Activated CD4-positive, alpha-beta T cell treated with anti-CD3 and anti-CD28 coated beads, Interleukin-2, Interleukin-4, amounts not matched to agents 100 ng/mL and 50 ng/mL, durations not matched to agents 16 hours and 8 hours (primary cell): ENCODE measurements at places on chromosomes 1 and 21.
A peak's percentile ranks its signal among the peaks of the same experiment; 100 is the strongest.

GRCh38 chr1:33188572-33189275 is 6.9 kb upstream of the TRIM62 start:
- DNase-seq, result no peak

DNA sequence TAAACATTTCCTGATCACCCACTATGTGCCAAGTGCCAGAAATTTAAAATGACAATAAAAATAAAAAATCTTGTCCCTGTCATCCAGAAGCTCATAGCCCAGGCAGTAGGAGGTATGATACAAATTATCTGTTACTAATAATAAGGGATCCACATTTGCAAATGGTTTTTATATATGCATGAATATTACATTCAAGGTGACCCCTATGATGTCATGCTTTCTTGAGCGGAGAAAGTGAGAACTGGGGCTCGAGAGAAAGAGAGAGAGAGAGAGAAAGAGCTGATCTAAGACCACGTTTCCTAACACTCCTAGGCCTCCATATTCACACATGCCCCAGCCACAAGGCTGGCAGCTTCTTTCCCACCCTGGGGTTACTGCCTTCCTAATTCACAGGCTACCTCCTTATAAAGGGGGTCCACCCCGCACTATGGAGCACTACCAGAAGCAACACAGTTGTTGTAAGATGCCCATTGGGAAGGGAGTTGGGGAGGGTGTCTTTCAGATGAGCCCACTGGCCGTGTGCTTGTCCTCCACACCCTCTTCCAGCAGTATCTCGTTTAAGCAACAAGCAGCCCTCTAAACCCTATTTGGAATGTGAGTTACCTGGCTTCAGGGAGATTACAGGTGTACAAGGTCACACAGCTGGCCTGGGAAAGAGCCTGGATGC is 28.8 kb upstream of the LRRN2 start:
- DNase-seq, result no peak

- DNase-seq, result no peak
Observed at GRCh38 chr1:21077085-21077484, 99.6 kb downstream of the EIF4G3 start.

DNA sequence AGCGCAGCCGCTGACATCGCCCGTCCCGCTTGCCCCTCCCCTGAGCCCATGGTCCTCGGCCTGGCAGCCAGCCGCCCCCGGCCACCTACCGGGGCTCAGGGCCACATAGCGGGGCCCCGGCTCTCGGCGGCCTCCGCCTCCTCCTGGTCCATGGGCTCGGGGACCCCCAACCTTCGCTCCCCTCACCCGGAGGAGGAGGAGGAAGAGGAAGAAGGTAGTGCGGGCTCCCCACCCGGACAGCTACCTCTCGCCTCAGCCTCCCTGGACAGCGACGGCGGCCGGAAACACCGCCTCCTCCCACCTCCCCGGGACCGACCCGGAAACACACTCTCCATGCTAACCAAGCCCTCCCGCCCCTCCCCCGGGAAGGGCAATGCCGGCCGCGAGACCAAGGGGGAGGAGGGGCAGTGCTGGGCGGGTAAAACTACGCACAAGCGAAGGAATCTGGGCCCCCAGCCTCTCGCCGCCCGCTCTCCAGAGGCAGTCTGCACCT is at the start of gene KIAA0319L:
Gene KIAA0319L, minus strand, starts transcription at position 286 of the 493 bp plus-strand sequence. CDS start 2,912 bp downstream, outside the sequence.
- peak; percentile 81 for DNase-seq

DNA sequence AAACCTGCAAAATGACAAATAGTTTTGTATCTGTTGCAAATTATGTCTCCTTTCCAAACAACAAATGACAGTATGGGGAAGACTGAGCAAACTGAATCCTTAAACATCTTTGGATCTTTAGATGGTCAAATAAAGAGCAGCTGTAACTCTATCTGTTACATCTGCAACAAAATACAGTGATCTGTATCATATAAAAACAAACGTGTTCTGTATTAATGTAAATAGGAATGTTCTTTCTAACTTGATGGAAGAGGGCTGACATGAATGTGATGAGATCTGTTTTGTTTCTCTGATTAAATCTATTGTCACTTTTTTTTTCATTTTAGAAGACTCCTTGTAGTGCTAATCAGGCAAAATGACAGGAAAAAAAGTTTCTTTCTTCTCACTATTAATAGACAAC is 159.5 kb downstream of the GPATCH2 start:
- no peak for DNase-seq

DNA sequence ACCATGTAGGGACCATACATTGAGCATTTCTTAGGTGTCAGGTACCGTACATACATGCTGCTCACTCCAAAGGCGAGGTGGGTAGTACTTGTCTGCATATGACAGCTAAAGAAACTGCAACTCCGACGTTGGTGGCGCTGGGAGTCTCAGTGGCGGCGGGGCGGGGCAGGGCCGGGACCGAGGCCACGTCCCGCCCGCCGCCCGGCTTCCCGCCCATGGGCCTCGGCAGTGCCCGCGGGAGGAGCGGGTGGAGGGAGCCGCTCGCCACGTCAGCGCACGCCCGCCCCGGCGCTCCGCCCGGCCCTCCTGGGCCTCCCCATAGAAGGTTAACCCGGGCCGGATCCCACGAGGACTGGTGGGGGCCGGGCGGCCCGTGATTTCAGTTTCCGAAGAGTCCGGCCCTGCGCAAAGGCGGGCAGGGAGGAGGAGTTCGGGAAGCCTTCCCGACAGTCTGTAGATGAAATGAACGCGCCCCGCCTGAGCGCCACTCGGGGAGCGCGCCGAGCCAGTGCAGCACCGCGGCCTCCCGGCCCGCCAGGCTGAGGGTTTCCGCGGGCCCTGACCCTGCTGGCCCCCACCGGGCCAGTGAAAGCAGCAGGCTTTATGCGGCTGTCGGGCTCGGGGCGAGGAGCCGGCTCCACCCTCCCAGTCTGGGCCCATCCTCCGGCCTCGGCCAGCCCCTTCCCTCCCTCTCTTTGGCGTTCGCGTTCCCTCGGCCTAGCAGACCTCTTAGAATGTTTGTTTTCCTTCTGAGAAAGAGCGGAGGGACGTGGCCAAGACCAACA is 119.9 kb upstream of the JUN start:
- peak; percentile 79 for DNase-seq

GRCh38 chr1:76668046-76668445 is 199.2 kb upstream of the ST6GALNAC5 start:
- DNase-seq, result no peak

DNA sequence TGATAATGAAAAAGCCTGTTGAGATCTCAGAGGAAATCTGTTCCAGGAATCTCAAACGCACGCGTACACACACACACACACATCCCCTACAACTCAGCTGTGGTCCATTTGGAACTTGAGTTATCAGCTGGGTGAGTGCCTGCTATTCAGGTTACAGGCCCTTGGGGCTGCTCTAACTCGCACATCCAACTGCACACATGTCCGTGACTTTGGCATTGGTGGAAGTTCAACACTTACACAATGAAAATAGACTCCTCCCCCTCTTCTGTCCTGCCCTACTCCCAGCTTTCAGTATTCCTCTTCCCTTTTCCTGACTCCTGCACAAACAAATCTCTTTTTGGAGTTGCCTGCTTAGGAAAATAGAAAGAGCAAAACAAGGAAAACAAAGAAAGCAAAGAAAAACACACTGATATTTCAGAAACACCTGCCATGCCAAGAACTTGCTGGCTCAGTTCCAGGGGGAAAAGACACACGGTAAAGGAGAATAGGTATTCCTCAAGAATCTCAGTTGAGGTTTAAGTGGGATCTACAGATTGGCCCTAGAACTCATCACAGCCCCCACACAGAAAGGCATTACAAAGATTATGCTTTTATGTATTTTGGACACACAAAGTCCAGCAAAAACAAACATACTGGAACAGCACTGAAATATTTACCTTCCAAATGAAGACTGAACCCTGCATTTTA is 140.9 kb downstream of the TGFBR3 start:
- DNase-seq, result no peak

GRCh38 chr21:35451276-35451675 is 402.2 kb upstream of the RUNX1 start:
- no peak for DNase-seq

DNA sequence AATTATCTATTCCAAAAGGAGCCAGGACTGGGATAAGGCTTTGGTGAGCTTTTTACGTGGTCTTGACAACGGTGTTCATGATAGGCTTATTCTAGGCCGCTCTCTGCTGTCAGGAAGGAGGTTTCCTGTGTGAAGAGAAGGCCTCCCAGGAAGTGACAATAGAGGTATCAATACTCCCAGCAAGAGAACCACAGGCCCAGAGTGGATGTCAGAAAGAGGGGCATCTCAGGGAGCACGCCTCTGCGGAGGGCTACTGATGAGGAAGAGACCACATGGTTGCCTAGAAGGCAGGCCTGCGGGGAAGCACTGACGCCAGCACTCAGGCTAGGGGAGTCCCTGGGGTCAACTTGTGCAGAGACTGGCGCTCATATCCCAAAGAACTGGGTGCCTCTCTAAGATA is 60.4 kb downstream of the ITPKB start:
- no peak for DNase-seq

DNA sequence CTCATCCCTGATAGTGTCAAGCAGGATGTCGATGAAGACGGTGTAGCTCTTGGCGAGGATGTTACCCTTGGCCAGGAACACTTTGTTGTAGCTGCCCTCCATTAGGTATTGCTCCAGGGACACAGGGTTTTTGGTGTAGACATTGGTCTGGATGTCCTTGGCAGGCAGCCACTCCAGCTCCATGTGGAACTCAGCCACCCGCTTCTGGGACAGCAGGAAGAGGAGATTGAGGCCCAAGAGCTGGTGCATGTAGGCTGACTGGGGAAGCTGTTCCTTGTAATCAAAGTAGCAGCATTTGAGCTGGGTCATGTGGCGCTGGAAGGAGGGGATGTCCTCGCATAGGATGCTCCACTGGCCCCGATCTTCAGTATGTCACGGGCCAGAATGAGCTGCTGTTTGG is 9.5 kb downstream of the IL6R start:
- DNase-seq, result no peak

DNA sequence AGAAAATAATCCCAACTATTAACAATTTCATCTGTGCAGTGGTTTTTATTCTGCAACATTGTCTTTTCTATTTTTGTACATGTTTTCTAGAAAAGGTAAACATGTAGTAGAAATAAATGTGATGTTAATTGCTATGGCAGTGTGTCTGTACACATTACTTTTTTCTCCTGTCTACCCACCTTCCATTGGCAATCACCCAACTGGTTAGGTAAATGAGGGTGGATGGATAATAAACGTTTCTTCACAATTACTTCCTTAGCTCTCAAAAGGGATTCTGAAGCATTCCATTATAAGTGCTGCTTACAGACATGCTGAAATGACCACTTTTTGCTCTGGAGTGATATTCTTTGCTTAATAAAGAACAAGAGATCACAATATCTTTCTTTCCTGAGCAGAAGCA is 61.4 kb downstream of the MAGI3 start:
- DNase-seq, result no peak

GRCh38 chr1:104467590-104467989 is 717.9 kb downstream of the AMY1C start:
- DNase-seq, result peak; percentile 24

DNA sequence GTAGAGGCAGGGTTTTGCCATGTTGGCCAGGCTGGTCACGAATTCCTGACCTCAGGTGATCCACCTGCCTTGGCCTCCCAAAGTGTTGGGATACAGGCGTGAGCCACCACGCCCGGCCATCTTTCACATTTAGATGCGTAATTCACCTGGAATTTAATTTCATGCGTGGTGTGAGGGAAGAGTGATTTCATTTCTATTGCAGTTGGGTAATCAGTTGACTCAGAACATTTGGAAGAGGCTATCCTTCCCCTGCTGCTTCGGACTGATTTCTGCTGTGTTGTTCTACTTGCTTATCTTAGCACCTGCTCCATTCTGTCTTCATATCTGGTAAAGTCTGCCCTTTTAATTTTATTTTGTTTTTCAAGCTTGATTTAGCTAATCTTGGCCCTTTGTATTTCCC is 19.1 kb downstream of the DIP2A start:
- DNase-seq, result no peak

GRCh38 chr1:19377812-19378718 is 65.9 kb downstream of the SLC66A1 start:
- DNase-seq, result peak; percentile 44

DNA sequence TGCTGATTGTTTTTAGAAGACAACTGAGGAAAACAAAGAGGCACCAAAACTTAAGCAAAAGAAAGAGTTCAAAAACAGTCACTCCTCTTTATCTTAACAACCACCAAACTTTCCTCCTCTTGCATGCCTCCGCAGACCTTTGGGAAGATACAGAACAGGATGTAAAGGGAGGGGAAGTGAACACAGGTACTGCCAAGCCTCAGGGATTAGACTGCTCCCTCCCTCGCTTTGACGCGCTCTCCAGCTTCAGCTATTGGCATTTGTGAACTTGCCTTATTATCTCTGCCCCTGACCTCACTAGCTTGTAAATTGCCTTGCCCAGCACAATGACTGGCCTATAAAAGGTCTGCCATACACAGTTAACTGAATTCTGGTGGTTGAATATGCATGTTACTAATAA is 4.8 kb upstream of the SRP9 start:
- DNase-seq, result no peak

- no peak for DNase-seq
Observed at GRCh38 chr1:31625561-31626222, 8.2 kb downstream of the HCRTR1 start.

- peak; percentile 38 for DNase-seq
Observed at GRCh38 chr1:156625436-156626078, 6.3 kb downstream of the HAPLN2 start.

GRCh38 chr1:219927956-219928790 is at the start of gene SLC30A10:
Gene SLC30A10 (minus strand): TSS chr1:219928557. CDS start chr1:219928440, 117 bp downstream.
- no peak for DNase-seq

GRCh38 chr1:245946905-245947304 is 560.2 kb downstream of the SMYD3 start:
- no peak for DNase-seq

DNA sequence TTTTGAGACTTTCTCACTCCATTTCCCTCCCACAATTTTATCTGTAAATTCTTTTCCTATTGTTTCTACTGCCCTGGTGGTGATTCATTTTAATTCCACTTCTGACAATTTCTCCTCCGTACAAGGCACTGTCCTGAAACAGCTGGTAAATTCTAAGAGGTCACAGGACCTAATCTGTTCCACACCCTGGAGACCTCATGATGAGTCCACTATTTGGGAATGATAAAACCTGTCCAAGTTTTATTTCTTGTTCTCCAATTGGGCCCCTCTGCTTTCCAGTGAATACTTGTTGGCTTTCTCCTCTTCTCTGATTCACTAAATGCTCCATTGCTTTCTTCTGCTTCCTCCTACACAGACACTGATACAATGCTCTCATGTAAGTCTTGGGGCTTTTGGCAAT is 343.1 kb upstream of the DUSP10 start:
- DNase-seq, result no peak

GRCh38 chr1:112219267-112219666 is 176.7 kb upstream of the CTTNBP2NL start:
- DNase-seq, result no peak

- no peak for DNase-seq
Observed at GRCh38 chr1:230230948-230231773, 164.1 kb downstream of the GALNT2 start.

GRCh38 chr1:117883616-117884015 is 45.8 kb downstream of the GDAP2 start:
- no peak for DNase-seq

GRCh38 chr1:30103708-30104411 is 619.5 kb downstream of the MATN1 start:
- DNase-seq, result no peak

- DNase-seq, result no peak
Observed at GRCh38 chr1:247295274-247295684, 36.4 kb downstream of the ZNF496 start.

- DNase-seq, result no peak
Observed at GRCh38 chr1:56463376-56463775, 116.0 kb downstream of the PLPP3 start.

GRCh38 chr1:82395440-82395839 is 594.7 kb downstream of the ADGRL2 start:
- no peak for DNase-seq

GRCh38 chr1:51750218-51750617 is 128.3 kb downstream of the NRDC start:
- DNase-seq, result no peak
